NCI-H187 treated with DMSO at 0.1 percent for 48 hours (cell line): ENCODE measurements at places on chromosomes 3 and 15.

- no peak for DNase-seq
Measured at GRCh38 chr15:31792611-31793199, 237.6 kb upstream of the CHRNA7 start.

DNA sequence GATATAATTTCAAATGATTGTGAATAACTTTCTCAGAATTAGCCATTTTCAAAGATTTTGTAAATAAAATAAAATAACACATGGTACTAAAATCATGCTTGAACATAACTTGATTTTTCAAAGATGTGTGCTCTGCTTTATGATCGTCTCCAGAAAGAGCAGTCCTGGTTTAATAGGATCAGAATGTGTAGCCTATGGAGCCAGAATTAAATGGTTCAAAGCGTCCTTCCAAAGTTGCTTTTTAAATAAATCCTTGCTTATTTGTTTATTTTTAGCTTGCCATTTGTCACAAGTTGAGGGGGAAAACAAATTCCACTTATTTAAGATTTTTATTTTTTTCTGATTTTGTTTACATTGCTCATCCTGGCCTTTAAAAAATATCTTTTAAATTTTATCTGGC is 123.7 kb upstream of the SPRED1 start:
- DNase-seq: no peak

DNA sequence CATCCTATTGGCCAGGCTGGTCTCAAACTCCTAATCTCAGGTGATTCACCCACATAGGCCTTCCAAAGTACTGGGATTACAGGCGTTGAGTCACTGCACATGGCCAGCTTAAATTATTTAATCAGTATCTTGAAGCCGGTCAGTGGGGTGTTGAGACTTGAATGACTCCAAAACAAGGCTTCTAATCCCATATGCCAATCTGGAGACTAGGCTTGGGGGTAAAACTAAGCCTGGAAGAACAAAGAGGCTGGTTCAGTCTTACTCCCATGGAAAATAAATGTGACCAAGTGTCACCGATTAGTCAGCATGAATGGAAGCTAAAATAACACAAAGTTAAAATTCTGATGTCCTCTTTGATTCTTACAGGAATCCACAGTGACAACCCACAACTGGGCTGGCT is 509.1 kb downstream of the FOXP1 start:
- DNase-seq: no peak

GRCh38 chr3:194779729-194780224 is 94.1 kb downstream of the FAM43A start:
- DNase-seq: no peak

- no peak for DNase-seq
Measured at GRCh38 chr3:37974121-37975083, 16.2 kb upstream of the VILL start.
